Stimulated activated CD4-positive, alpha-beta T cell treated with anti-CD3 and anti-CD28 coated beads, Interleukin-1b, Interleukin-23, amount 100 ng/mL, for 48 hours (primary cell): ENCODE measurements at places on chromosomes 2 and 18.

GRCh38 chr18:3010086-3010485 lies 2.9 kb downstream of the LPIN2 start:
- DNase-seq: no peak

DNA sequence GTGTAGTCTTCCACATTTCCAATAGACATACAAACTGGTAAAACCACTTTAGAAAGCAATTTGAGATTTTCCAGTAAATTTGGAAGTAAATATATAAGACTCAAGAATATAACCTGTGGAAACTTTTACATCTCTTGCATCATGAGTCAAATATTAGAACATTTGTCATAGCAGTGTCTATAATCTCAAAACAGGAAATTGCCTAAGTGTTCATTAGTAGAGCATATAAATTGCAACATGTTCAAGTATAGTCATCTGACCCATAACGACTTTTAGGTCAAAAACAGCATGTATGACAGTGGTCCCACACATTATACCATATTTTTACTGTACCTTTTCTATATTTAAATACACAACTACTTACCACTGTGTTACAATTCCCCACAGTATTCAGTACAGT lies 555.9 kb upstream of the VRK2 start:
- no peak for DNase-seq

DNA sequence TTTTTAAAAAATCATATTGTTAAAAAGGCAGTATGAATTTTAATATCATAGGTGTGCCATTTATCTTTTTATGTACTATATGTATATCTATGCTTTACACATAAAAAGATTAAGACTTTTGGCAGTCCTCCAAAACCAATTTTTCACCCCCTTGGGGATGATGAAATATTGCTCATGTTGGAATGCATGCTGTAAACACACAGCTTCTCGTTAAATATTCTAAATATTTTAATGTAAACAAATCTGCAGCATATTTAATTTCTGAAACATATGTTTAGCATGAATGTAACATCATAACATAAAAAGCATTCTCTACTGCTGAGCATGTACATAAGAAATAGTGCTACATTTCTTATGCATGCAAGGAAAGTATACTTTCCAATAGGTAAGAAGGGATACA lies 484.3 kb upstream of the LRATD1 start:
- no peak for DNase-seq

DNA sequence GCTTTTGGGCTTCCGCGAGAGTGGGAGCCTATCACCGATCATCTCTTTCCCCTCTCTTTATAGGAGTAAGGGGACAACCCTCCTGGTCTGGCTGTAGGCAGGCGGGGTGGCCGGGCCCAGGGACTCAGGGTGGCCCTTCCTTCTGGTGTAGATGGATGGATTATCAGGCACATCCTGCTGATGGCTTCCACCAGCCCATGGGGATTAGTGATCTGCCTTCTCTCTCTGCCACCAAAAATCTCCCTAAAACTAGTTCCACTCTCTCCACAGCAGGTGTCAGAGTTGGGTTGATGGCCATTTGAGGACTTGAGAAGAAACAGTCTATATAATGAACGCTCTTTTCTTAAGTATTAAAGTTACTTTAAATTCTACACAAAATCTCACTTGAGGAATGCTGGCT lies 37.4 kb downstream of the NCK2 start:
- no peak for DNase-seq

GRCh38 chr2:59585655-59586054 lies 967.8 kb downstream of the BCL11A start:
- no peak for DNase-seq
